ENCODE measurements at places on chromosomes 3 and 15.

DNA sequence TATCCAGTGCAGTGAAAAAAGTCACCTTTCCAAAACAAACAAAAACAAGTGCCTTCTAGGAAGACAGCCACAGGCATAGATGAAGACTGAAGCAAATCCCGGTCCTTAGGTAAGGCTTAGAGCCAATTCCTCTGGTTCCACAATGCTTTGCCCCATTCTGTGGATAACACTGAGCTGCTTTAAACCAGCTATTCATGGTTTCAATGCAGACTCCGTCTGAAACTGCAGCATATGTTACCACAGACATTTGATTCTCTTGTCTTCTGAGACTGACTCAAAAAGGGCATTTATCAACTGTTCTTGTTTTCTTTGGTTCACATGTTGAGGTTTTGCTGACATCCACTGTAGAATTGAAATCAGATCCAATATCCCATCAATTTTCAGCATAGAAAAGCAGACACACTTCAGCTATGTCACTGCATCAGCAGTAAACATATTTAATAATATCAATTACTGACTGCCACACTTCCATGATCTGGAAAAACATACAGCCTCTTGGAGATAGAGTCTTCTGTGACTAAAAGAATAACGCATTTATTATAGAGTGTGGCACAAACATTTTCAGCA lies 659.3 kb downstream of the ROBO2 start:
- DNase-seq: no peak

- no peak for DNase-seq
Observed at GRCh38 chr15:57592836-57593420, 1.2 kb downstream of the MYZAP start.

GRCh38 chr15:22884344-22884743 lies 45.9 kb downstream of the NIPA2 start:
- DNase-seq: no peak

DNA sequence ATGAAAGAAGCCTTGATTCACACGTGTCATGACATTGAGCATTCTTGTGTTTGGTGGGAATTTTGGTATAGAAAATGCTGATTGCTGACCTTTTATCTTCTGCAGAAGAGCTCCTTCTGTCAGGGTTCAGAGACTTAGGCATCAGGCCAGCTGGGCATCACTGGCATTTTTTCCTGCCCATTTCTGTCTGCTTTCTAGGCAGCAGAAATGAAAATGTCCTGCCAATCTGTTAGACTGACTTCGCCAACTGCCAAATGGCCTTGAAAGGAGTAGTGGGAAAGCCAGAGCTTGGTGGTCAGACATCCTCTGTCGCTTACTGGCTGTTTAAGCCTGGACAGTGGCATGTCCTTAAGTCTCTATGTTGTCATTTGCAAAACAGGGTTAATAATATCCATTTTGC lies 57.4 kb downstream of the EEFSEC start:
- DNase-seq: no peak

- DNase-seq: no peak
Observed at GRCh38 chr15:80936288-80937078, 53.1 kb downstream of the MESD start.

DNA sequence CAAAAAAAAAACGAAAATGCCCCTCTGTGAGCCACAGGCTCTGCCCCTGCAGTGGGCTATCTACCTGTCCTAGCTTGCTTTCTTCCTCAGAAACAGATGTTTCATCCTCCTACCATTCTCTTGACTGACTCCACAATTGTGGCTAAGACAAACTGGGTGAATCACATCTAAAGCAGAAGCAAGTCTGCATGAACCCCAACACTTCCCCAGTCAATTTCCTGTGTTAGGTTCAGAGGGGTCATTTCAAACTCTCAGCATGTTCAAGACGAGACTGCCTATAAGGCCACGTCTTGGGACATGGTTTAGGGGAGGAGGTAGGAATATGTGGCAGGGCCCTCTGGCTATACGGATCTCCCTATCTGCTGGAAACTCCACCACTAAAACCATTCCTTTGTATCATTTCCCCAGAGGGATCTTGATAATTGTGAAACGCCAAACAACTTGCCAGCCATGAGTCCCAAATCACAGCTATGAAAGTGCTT lies 28.6 kb upstream of the ANKDD1A start:
- DNase-seq: no peak

GRCh38 chr3:16427103-16427965 lies 86.2 kb downstream of the RFTN1 start:
- DNase-seq: no peak

GRCh38 chr15:96582473-96582872 lies 252.0 kb downstream of the NR2F2 start:
- no peak for DNase-seq

GRCh38 chr15:94416820-94417219 lies 185.5 kb downstream of the MCTP2 start:
- DNase-seq: no peak

DNA sequence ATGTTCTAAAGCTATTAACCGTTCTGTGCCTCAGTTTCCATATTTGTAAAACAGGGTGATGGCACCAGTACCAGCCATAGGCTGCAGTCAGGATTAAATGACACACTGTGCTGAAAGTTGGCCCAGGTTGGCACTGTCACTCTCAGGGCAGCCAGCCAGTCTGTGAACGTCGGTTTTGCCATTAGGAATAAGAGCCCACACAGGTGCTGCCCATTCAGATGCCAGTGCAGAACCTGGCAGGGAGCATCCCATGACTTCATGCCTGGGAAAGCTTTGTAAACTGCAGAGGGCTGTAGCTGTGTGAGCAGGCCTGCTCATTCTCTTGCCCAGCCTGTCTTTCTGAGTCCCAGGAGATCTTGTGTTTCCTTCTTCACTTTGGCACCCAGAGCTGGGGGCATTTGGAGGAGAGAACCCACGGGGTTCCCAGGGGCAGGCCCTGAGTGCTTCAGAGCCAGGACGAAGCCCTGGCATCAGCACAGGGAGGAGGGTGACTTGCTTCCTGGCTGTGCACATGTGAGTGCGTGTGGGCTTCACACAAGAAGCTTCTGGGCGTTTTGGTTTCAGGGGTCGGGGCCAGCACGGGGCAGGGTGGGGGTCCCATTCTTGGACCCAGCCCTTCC lies 46.9 kb downstream of the ZNF710 start:
- no peak for DNase-seq

DNA sequence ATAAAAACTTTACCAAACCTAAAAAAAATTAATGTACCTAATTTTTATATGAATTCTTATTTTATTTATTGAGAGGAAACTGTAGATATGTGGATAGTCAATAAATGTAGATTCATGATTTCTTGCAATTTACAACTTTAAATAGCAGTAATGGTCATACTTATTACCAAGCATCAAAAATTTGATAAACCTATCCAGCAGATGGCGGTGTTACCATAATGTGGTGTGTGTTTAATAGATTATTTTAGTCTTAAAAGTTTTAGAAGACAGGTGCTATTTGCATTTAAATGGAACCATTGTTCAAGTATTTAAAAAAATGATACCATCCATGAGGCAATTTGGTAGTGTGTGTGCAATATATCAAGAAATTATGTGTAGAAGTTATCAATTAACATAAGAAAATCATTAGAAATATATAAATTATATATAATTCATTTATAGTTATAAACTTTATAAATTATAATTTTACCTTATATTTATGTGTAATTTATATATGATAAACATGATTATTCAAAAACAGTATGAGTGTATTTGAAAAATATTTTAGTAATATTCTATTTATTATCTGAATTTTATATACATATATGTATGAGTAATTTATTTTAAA lies 176.0 kb upstream of the BCHE start:
- peak; percentile 41 for DNase-seq

DNA sequence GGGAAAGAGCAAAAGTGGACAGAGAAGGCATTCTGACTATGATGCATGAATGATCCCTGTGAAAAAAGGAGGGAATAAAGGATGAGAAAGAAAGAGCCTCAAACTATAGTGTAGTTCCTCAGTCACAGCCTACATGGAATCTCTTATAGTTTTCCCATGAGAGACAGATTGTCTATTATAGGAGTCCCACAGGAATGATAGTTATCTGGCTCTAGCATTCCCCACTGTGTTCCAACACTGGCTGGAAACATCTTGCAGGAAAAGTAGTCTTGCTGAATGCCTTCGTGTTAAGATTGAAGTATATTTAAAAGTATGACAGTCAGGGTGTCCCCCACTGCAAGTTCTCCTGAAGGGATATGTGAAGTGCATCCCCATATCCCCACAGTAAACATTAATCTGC lies 641.5 kb upstream of the NECTIN3 start:
- DNase-seq: no peak

DNA sequence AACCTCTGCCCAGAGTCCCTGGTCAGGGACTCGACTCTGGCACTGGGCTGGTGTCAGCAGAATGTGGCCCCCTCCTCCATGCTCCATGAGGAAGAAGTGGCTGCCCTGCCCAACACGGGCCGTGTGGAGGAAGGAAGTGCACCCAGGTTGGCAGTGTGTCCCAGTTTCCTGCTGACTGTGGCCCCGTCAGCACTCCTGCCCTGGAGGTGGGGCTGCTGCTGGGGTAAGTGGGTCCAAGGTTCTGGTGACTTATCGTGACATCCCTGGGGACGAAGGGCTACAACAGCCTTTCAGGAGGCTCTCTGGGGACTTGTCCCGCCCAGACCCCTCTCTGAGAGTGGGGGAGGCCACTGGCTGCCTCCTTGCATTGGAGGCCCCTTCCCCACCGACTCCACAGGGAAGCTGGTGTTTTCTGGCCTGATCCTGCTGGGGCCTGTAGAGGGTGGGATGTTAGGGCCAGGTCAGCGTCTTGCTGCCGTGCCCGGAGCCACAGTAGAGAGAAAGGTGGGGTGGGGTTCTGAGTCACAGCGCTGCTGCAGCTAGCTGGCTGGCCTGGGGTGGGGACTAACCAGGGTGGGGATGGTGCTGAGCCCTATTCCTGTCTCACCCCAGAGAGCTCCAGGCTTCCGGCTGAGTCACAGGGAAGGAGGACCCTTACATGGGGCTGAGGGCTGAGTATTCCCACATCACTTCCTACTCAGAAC lies 10.5 kb downstream of the SEMA4B start:
- DNase-seq: no peak

- no peak for DNase-seq
Observed at GRCh38 chr15:60797444-60798040, 318.6 kb upstream of the ICE2 start.

DNA sequence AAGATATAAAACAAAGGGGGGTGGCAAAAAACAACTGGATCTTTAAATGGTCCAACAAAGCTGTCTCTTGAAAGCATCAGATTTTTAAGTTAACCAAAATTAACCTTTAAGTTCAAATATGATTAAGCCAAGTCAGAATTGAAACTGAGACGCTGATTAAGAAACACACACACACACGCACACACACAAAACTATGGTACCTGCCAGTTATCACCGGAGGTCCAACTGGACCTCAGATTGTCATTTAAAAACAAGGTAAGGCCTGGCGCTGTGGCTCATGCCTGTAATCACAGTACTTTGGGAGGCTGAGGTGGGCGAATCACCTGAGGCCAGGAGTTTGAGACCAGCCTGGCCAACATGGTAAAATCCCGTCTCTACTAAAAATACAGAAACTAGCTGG lies 10.4 kb downstream of the ARF4 start:
- no peak for DNase-seq

DNA sequence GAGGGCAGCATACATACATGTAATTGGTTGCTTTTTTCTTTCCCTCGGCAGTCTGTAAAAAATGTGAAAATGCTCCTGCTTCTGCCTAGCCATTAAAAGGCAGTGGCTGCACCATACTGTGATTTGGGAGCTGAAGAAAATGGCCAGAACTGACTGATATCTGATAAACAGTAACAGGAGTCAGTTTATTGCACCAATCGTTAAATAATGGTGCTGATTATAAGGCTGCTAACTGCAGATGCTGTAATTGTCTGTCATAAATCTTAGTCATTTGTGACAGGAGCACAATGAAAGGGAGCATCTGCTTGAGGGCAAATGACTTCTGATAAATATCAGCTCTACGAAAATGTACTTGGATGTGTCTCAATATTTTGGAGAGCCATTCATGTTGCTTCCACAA lies 263.1 kb upstream of the DNAJC19 start:
- DNase-seq: no peak

DNA sequence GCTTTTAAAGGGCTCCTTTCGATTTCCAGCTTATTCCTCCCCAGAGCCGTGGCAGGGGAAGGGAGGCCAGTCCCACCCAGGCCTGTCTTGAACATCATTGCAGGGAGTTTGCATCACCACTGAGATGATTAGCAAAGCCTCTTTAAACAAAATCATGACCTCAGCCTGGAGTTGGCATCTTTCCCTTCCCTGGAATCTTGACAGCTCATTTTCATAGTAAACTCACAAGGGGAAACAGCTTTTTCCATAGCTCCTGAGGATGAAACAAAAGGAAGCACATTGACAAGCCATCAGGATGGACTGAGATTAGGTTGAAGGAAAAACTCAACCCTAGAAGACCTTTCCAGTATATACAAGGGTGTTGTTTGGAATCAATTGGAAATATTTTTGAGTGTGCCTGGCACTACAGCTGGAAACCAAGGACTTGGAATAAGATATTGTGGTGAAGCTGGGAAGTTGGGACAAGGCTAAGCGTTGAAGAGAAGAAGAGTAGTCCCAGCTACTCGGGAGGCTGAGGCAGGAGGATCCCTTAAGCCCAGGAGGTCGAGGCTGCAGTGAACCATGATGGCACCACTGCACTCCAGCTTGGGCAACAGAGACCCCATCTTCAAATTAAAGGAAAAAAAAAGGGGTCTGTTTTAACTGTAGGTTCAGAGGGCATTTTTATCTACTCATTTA lies 3.1 kb upstream of the LARP6 start:
- no peak for DNase-seq

- no peak for DNase-seq
Observed at GRCh38 chr15:67746022-67746421, 79.3 kb upstream of the SKOR1 start.

GRCh38 chr15:100728371-100729201 lies 126.2 kb downstream of the ASB7 start:
- DNase-seq: no peak

- DNase-seq: no peak
Observed at GRCh38 chr3:43542328-43543043, 79.3 kb downstream of the ANO10 start.

- no peak for DNase-seq
Observed at GRCh38 chr3:72903004-72903403, 15.2 kb downstream of the GXYLT2 start.

DNA sequence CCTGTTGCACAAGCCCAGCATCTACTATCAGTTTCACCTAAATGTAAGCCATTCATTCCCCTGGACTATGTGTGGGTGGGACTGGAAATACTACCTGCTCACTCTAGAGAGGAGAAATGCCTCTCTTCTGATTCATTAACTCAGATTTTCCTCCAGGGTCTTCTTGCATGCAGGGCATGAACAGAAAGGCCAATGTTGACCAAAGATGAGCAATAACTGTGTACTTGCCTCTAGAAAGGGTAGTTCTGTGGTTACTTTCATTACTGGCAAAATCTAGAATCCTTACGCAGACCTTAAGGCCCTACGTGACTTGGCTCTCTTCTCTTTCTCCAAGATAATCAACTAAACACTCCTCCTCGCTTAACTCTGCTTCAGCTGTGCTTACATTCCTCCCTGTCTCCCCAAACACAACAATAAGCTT lies 81.4 kb upstream of the PSMD6 start:
- DNase-seq: no peak

GRCh38 chr3:23668430-23668904 lies 137.3 kb upstream of the UBE2E1 start:
- no peak for DNase-seq
